Activated CD4-positive, alpha-beta T cell treated with anti-CD3 and anti-CD28 coated beads, Interleukin-2, Interleukin-4, amounts not matched to agents 100 ng/mL and 50 ng/mL, durations not matched to agents 16 hours and 8 hours (primary cell): ENCODE measurements at places on chromosomes 2 and 18.

DNA sequence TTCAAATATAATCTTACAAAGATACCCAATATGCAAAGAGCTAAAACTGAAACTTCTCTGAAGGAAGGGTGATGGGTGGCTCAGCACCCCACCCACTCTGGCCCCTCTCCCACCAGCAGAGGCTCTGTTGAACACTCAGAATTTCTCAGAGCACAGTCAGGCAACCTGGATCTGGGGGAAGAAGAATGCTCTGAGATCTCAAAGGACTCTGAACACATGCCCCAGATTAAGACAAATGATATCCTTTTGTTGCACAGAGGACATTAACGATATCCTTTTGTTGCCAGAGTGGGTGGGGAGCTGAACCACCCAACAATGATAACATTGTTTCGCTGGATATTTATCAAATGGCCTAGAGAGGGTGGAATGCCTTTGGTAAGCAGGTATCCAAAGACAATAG is 104.8 kb downstream of the LBH start:
- no peak for DNase-seq

GRCh38 chr2:223594259-223594658 is 7.9 kb downstream of the SCG2 start:
- DNase-seq, result no peak

GRCh38 chr18:76349067-76349715 is 145.9 kb downstream of the ZNF516 start:
- DNase-seq, result peak; percentile 76

- DNase-seq, result no peak
Measured at GRCh38 chr2:43343573-43344304, 117.3 kb upstream of the ZFP36L2 start.

DNA sequence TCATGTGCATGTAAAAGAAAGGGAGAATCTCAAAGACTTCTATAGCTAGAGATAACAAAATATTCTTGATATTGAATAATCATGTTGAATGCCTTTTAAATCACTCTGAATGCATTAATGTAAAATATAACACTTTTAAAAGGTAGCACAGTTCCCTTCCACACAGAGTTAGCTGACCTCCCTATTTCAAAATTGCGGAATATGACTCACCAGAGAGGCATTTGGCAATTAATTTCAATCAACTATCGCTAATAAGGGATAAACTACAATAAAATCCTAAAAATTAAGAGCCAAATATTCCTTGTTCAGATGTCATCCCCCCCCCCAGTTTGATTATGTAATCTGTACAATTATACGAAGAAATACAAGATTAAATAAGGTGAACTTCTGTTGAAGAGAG is 29.3 kb downstream of the ZC3H15 start:
- no peak for DNase-seq
